ENCODE measurements at places on chromosomes 2 and 18. TPM values are rescaled to one million over a fixed set of nuclear protein-coding genes. Genes with fewer than 3 reads are reported as not detected.

CRYGC gene
- not detected for total RNA-seq

TUBA3E gene
- not detected for total RNA-seq

DNA sequence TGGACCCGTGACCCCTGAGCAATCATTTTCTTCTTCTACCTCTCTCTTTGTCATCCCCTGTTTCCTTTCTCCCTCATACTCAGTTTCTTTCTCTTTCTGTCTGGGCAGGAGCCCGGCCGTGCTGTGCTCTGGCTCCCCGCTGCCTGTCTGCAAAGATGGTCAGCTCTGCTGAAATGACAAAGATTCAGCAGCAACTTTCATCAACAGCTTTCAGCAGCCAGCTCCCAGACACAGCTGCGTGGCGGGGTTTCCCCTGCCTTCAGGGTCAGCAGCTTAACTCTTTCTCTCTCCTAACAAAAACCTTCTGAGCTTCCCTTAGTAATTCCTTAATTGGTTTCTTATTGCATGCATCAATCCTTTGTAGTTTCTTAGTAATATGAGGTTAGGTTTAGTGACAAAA lies 1234.4 kb downstream of the CNTNAP5 start:
- H3K36me3 ChIP-seq: no peaks in the 10 kb centered on the region
- H3K4me1 ChIP-seq: peaks cover 13% of the 10 kb centered on the region
- H3K27me3 ChIP-seq: no peaks in the 10 kb centered on the region
- DNase-seq: no peak
- no peak overlapping the region for H3K4me3 ChIP-seq

DNA sequence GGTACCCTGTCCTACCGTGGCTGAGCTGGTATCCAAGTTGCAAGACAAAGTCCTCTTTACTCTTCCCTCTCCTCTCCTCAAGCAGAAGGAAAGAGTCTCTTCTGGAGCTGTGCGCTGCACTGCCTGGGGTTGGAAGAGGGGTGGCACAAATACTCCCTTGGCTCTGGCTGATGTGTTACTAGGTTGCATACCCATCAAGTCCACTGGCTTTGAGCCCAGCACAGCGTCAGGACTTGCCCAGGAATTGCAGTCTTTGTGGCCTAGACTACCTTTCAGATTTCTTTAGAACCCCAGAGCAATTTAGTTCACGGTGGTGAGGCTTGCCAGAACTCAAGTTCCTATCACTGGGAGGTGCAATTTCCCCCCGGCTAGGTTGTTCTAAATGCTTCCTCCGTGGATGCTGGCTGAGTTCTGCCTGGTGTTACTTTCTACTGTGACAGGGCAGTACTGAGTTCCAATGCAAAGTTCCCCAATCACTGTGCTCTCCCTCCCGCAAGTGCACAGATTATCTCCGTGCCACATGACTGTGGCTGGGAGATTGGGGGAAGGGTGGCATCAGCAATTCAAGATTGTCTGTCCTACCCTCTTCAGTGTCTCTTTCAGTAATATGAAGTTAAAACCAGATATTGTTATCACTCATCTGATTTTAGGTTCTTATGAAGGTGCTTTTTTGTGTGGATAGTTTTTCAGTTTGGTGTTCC lies 13.4 kb downstream of the MYO3B start:
- no peak overlapping the region for H3K4me3 ChIP-seq
- no peak for DNase-seq
- H3K36me3 ChIP-seq: no peaks in the 10 kb centered on the region
- H3K4me1 ChIP-seq: no peaks in the 10 kb centered on the region
